MCF 10A (cell line): ENCODE measurements at places on chromosomes 1 and 21. TPM values are rescaled to one million over a fixed set of nuclear protein-coding genes. Genes with fewer than 3 reads are reported as not detected.

The TMEM51 gene
- 6.4 TPM in 2 replicates for total RNA-seq

The NBPF10 gene
- 6.9 and 7.6 TPM in 2 replicates for total RNA-seq

The AKIRIN1 gene
- total RNA-seq, result 59.0 and 63.7 TPM in 2 replicates

The KRTAP8-1 gene
- not detected in 2 replicates for total RNA-seq

The RXFP4 gene
- total RNA-seq, result not detected in 2 replicates

The KLF17 gene
- total RNA-seq, result not detected in 2 replicates

The MAP10 gene
- total RNA-seq, result not detected in 2 replicates
